ENCODE measurements at places on chromosomes 2 and 18.

- no peak for DNase-seq
Observed at GRCh38 chr2:236252602-236253001, 11.6 kb downstream of the ASB18 start.

- no peak for DNase-seq
Observed at GRCh38 chr18:6561016-6561415, 146.3 kb upstream of the L3MBTL4 start.

- no peak for DNase-seq
Observed at GRCh38 chr18:49581371-49581770, 19.5 kb downstream of the LIPG start.

DNA sequence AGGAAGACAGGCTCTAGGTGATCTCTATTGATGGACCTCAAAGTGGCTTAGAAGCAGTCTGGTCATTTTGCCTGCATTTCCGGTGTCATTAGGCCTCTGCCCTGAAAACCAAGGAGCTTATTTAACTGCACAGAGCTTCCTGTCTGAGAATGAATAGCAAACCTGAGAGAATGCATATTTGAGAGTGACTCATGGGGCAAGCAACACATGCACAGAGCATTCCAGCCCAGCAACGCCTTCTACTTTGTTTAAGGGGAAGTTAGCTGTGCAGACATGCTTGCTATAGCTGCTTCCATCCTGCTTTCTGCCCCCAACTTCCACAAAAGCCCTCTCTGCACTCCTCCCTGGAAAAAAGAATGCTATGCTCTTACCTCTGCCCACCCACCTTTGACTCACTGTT, 232.8 kb downstream of the GRB14 start:
- no peak for DNase-seq

GRCh38 chr2:10894264-10894935, 17.3 kb upstream of the KCNF1 start:
- no peak for DNase-seq

- peak; percentile 100 for DNase-seq
Observed at GRCh38 chr18:57437766-57438671, 2.8 kb downstream of the ONECUT2 start.

DNA sequence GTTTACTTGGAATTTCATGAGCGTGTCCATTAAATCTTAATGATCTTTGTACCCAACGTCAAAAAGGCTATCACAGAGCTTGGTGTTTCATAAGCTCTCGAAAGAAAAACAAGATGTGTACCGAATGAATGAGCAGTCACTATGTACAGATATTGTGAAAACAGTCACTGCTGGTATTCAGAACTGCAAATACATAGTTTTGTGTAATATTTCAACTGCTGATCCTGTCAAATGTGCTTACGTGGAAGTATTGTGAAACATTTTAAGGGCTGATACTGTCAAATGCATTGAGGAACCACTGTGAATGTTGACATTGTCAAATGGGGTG, 184.2 kb upstream of the KLHL29 start:
- no peak for DNase-seq

GRCh38 chr2:38533180-38533579, 69.5 kb downstream of the HNRNPLL start:
- DNase-seq = no peak

DNA sequence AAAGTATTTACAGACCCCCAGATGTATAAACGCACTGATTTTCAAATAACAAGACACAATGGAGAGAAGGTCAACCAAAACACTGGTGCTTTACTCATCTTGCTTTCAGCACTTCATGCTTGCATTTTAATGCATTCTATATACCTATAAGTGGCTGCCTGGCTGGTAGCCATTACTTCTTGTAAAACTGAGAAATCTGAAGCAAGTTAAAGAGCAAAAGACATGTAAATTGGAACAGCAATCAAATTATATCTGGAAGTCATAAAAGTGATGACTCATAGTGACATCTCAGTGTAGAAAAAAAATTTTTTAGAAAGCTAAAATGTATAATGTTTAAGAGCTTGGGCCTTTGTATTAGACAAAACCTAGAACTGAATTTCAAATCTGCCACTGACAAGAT, 106.2 kb downstream of the CCDC141 start:
- no peak for DNase-seq

DNA sequence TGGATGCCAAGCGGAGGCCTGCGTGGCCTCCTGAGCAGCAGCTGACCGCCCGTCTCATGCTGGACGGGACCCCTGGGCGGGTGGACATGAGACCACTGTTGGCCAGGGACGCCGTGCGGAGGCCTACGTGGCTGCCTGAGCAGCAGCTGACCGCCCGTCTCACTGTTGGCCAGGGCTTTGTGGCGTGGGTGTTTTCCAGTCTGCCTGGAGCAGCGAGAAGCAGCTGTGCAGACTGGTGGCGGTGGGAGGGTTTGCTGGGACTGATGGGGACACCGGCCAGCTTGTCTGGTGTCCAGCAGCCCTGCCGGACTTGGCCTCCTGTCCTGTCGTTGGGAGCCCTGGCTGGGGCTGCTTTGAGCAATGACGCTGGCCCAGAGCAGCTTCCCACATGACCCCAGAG, 5.8 kb upstream of the D2HGDH start:
- peak; percentile 16 for DNase-seq

GRCh38 chr2:43412114-43412753, 183.6 kb downstream of the THADA start:
- DNase-seq = no peak

GRCh38 chr2:126668254-126668653, 12.3 kb downstream of the GYPC start:
- DNase-seq = no peak

- no peak for DNase-seq
Observed at GRCh38 chr18:35983147-35983546, 10.7 kb downstream of the RMP24 start.

- no peak for DNase-seq
Observed at GRCh38 chr2:2926009-2926857, 451.4 kb downstream of the EIPR1 start.

- no peak for DNase-seq
Observed at GRCh38 chr18:31603315-31603714, 11.6 kb downstream of the TTR start.

DNA sequence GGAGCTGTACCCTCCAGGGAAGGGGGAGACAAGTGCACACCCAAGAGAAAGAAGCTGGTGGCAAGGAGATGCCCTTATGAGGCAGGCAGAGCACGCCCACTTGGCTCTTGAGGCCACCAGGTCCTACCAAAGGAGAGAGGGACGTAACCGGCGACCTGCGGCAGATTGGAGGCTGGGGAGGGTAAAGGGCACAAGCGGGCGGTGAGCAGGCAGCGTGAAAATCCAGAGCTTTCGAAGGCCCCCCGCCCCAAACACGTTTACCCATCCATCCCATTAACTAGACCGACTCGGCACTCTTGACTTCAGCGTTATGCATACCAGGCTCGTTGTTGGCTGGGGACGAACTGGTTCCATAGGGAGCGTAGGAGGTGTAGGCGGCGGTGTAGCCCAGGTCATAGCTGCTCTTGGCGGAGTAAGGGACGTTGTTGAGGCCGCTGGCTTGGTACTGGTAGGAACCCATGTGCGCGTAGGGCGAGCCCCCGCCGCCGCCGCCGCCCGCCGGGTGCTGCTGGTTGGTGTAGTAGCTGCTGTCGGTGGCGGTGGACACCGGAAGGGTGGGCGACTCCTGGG, 794 bp downstream of the DLX2 start:
- no peak for DNase-seq

DNA sequence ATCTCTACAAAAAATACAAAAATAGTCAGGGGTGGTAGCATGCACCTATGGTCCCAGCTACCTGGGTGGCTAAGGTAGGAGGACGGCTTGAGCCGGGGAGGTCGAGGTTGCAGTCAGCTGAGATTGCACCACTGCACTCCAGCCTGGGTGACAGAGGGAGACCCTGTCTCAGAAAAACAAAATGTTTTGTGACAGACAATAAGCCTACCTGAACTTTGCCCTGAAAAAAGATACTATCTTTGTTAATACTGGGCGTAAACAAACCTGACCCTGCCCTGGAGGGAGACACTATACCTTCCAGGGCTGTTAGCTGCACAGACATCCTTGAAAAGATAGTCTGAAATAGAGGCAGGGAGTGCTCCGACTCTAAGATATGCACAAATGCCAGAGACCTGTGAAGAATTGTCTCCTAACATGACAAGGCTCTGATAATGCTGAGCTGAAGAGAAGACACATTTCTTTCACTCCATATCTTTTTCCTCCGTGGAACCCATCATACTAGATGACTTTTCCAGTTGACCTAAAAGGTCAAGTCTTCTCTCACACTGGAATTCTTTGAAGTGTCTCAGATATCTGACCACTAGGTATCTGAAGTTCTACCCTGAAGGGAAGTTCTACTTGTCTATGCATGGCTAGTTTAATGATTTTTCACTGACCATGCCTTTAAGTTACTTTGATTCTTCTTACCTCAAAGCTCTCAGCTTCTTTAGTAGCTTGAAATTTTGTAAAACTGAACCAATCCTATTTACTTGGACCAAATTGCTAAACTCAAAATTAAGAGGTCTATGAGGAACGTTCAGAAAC, 20.9 kb upstream of the HK2 start:
- no peak for DNase-seq

GRCh38 chr18:45753286-45753685, 29.3 kb downstream of the SLC14A1 start:
- no peak for DNase-seq

DNA sequence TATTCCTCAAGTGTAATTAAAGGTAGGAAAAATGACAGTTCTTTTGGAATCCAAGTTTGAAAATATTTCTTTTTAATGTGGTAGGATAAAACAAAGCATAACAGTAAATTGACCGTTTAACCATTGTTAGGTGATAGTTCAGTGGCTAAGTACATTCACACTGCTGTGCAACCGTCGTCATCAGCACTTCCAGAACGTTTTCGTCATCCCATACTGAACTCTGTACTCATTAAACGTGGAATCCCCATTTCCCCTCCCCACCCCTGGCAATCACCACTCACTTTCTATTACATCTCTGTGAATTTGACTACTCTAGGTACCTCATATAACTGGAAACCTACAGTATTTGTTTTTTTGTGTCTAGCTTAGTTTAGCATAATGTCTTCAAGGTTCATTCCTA, 32.9 kb upstream of the FZD5 start:
- no peak for DNase-seq

DNA sequence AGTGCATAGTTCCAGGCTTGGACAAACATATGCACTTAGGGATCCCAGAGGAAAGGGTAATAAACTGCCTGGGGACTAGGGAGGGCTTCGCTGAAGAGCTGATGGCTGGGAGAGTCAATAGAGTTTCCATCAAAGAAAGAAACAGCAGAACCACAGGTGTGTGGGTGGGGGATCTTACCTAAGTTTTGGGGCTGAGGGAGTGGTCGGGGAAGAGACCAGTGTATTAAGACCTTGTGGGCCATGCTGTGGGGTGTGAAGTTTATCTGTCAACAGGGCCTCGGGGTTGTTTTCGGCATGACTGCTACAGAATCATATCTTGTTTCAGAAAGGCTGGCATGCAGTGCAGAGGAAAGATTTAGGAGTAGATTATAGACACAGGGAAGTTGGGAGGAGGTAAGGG, 31.2 kb upstream of the GTF2A1L start:
- no peak for DNase-seq

- no peak for DNase-seq
Observed at GRCh38 chr2:209593930-209594329, 170.1 kb downstream of the MAP2 start.

GRCh38 chr2:186554850-186555671, 34.8 kb upstream of the ITGAV start:
- DNase-seq = no peak

DNA sequence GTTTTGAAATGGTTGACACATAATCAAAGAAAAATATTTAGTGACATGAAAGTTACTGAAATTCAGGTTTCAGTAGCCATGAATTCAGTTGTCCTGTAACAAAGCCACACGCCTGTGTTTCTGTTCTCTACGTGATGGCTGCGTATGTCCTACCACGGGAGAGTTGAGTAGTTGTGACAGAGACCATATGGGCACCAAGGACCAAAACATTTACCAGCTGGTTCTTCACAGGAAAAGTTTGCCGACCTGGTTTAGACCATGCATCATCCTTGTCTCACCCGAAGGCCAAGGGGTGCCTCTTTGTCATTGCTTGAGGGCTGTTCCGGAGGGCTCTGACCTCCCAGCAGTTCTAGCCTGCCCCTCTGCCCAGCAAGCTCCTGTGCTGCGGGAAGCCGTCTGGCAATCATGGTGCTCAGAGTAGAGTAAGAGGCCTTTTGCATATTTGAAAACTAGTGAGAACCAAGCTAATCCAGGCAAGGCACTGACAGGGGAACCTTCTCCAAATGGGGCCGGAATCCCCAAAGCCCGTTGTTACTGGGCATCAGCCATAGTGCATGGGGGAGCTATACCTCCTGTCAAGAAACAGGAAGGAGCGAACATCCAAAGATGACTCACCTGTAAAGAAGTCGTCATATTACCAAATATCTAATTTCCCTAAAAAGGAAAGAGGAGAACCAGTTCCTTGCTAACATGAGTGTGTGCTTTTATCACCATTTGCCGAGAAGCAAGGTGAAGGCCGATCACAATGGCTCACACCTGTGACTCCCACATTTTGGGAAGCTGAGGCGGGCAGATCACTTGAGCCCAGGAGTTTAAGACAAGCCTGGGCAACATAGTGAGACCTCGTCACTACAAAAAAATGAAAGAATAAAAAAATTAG, 92.6 kb upstream of the RAB12 start:
- no peak for DNase-seq

GRCh38 chr2:71550801-71551630, 97.7 kb downstream of the DYSF start:
- DNase-seq = no peak

DNA sequence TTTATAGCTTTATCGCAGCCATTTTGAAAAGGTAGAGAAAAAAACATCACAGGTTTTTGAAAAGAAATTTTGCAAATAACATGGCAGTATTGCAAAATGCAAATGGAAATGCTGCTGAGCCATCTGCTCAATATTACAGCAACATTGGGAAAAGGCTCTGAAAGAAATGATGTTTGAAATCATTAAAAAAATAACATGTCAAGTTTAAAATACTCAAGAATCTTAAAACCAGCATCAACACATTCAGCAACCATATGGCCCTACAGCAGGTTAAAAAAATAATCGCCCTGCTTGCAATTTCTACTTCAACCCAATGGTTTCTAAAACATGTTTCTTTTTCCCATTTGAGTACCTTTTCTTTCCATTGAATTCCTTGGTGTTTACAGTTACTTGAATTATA, 289.4 kb downstream of the AFF3 start:
- DNase-seq = no peak

DNA sequence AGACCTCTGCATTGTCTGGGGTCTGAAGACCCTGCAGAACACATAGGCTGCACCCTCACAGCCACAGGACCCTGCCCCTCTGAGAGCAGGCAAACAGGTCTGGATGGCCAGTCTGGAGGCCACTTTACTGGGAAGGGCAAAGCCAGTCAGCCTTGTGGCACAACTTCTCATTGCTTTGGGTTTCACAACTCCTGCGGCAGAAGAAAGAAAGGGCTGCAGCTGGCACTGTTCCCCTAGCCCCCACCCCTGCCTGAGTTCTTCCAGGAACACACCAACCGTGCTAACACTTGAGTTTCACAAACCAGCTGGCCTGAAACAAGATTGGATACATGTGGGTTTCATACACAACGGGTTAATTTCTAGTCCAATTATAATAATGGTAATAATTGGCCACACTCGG, 276.5 kb upstream of the MGAT5 start:
- DNase-seq = no peak

GRCh38 chr2:215828528-215829184, 184.7 kb downstream of the MREG start:
- DNase-seq = no peak
